ENCODE measurements at places on chromosomes 4 and X.

- no peak for DNase-seq
Measured at GRCh38 chrX:22323541-22323940, 50.8 kb downstream of the CBLL2 start.

GRCh38 chr4:29046781-29047180, 1673.4 kb upstream of the PCDH7 start:
- no peak for DNase-seq

DNA sequence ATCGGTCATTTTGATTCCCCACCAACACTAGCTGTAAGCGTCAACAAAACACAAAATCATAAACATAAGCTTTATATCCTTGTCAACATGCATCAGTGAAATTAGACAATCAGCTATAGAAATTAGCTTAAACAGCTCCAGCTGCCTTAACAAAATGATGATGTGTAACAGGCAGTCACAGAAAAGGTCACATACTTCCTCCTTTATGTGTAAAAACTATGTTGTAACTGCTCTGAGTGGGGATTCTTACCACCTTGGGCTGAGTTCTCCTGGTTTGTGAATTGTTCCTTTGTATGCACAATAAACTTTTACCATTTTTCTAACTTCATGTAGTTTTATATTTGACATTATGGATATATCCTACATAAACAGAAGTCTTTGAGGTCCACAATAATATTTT, 73.9 kb upstream of the MAP9 start:
- no peak for DNase-seq

GRCh38 chr4:66959207-66959606, 586.1 kb downstream of the CENPC start:
- no peak for DNase-seq

DNA sequence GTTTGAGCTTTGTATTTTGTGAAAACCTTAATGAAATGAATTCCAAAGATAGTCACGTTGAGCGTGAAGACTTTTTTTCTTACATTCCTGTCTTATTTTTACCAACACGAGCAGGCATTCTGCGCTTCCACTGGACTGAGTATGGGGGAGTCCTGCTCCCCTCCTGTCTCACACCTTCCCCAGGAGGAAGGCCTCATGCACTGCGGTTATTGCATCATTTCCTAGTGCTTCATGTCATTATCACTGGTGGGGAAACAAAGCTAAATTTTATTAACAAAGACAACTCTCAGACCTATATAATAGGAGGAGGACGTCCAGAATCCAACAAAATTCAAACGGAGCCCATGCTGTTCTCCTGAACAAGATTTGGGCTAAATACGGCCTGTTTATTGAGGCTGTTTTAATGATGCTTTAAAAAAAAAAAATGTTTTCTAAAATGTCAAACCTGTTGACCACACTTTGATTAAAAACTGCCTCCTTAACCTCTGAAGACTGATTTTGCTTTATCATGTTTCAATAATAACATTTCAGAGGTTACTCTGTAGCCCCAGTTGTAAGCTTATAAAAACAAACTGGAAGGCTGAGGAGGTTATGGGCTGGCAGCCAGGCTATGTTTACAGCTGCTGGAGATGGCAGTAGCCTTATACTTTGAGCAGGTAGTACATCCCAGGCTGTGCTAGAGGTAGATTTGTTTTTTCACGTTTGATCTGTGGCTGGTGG, 118.0 kb downstream of the SOWAHB start:
- DNase-seq: no peak

- no peak for DNase-seq
Measured at GRCh38 chr4:8422327-8422726, 18.2 kb downstream of the ACOX3 start.

DNA sequence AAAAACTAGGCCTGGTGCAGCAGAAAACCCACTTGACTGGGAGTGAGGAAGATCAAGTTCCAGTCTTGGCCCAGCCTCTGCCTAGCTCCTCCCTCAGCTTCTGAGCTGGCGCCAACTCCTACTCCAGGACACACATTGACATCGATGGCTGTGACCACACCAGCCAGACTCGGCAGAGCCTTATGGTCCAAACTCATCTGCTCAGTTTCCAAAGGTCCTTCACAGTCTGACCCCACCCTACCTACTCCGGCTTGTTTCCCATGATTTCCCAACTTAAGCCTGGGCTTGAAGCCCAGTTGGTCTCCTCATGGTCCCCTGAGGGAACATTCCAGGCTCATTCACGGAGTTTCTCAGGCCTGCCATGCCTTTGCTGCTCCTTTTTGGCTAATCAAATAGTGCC, 10.1 kb downstream of the ELF4 start:
- DNase-seq: no peak

- no peak for DNase-seq
Measured at GRCh38 chr4:38365261-38365660, 298.7 kb upstream of the KLF3 start.

GRCh38 chrX:69501429-69501828, 2.7 kb upstream of the NALF2 start:
- DNase-seq: no peak

DNA sequence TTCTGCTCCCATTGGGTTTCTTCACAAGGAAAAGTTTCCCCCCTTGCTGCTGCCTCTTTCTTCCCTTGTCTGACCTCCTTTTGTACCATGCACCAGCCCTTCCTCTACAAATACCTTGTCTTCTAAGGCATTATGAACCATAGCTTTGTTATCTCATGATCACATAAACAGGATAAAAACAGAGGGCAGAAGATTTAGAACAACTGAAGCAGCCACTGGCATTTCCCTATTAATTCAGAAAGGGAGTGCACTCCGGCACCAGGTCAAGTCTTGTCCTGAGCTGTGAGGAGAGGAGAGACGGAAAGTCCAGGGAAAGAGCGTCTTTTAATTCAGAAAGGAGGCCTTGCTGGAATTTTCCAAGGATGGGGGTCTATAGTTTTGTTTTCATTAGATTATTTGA, 281.7 kb downstream of the RCHY1 start:
- no peak for DNase-seq

GRCh38 chr4:142497606-142498005, 348.5 kb downstream of the INPP4B start:
- no peak for DNase-seq

- no peak for DNase-seq
Measured at GRCh38 chr4:124803641-124804040, 91.1 kb upstream of the ANKRD50 start.

Data from activated CD4-positive, alpha-beta T cell treated with anti-CD3 and anti-CD28 coated beads, Interleukin-2, amount 50 U/mL, for 48 hours (primary cell).